ENCODE measurements at places on chromosomes 11 and 22.

DNA sequence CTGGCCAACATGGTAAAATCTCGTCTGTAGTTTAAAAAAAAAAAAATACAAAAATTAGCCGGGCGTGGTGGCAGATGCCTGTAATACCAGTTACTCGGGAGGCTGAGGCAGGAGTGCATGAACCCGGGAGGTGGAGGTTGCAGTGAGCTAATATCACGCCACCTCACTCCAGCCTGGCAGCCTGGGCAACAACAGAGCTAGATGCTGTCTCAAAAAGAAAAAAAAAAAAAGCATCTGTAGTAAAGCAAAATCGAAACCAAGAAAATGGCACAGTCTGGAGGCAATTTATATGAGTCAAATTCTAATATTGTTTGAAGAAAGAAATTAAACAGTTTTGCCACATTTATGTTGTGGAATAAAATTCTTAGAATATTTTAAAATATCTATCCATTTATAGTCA lies 365.0 kb upstream of the CHORDC1 start:
- DNase-seq: no peak

DNA sequence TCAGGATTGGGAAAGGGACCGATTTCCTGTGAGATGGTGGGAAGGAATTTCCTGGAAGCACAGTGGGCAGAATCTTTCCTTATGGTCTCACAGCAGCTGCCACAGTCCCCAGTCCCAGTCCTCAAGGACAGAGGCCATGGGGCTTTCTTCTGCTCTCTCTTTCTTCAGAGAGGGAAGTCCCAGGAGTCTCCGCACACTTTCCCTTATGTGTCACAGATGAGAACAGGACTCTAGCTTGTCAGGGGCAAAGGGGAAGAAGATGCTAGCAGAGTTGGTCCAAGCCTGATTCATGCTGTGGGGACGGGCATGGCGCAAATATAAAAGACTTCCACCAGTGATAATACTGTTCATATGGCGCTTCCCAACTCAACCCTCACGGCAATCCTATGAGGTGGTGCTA lies 7.5 kb upstream of the PPFIA1 start:
- DNase-seq: no peak

DNA sequence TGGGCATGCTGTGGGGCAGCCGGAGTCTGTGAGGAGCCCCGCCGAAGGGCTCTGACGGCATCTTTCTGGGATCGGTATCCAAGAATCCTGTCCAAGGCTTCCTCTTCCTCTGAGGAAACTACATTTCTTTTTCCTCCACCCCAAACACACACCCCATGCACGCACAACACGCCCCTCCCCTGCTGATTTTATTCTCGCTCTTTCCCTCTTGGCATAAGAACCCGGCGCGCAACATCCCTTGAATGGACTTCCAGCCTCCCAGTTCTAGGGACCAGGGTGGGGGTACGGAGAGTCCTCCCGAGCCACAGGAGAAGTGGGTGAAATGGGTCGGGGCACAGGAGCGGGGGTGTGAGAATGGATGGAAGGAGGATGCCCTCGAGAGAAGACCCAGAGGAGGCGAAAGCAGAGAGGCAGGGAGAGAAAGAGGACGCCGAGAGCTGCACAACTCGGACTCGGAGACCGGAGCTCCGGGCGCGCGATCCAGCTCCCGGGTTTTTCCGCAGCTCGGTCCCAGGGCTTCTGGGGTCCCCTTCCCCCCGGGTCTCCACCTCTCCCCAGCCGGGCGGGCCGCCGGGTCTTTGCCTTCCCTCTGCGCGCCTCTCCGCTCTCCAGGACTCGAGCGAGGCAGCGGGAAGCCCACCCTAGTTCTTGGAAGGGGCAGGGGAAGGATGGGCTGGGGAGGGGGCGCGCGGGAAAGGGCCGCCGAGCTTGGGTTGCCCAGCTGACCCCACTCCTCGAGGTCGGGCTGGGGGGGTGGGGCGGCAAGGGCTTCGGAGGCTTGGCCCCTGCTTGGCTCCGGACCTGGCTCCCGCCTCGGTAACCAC lies 1.5 kb upstream of the LARGE1 start:
- DNase-seq: no peak

- DNase-seq: no peak
Measured at GRCh38 chr22:41598891-41599635, 9.4 kb upstream of the PMM1 start.

DNA sequence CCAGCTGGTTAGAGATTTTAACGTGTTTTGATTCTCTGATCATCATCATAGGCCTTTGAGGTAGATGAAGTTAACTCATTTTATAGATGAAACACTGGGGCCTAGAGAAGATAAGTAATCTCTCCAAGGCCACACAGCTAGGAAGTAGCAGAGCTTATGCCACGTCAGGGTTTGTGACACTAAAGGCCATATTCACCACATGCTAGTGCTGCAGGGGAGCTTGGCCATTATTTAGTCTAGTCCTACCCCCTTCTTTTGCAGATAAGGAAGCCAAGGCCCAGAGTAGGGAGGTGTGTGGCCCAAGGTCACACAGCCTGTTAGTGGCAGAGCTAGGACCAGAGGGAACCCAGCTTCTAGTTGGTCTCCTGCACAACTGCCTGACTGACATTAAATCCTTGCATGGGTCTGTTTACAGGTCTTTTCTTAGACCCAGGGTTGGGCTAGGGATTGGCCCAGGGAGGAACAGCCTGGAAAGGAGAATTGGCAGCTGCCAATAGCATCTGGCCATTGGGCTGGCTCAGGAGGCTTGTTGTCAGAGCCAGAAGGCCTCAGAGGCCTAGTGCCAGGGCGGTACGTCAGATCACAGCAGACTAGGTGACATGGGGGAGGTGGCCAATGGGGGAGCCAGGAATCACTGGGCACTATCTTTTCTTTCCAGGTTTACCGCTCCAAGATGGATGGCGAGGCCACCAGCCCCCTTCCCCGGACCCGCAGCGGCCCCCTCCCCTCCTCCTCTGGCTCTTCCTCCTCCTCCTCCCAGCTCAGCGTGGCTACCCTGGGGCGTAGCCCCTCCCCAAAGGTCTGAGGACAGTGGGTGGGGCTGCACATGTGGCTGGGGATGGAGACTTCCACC lies 36.0 kb downstream of the PHLDB1 start:
- DNase-seq: no peak

- DNase-seq: no peak
Measured at GRCh38 chr11:124890683-124891372, 6.8 kb downstream of the ROBO4 start.

GRCh38 chr11:86577644-86578636 lies 94.5 kb downstream of the ME3 start:
- DNase-seq: no peak

- no peak for DNase-seq
Measured at GRCh38 chr11:46727952-46728658, 9.1 kb downstream of the F2 start.

DNA sequence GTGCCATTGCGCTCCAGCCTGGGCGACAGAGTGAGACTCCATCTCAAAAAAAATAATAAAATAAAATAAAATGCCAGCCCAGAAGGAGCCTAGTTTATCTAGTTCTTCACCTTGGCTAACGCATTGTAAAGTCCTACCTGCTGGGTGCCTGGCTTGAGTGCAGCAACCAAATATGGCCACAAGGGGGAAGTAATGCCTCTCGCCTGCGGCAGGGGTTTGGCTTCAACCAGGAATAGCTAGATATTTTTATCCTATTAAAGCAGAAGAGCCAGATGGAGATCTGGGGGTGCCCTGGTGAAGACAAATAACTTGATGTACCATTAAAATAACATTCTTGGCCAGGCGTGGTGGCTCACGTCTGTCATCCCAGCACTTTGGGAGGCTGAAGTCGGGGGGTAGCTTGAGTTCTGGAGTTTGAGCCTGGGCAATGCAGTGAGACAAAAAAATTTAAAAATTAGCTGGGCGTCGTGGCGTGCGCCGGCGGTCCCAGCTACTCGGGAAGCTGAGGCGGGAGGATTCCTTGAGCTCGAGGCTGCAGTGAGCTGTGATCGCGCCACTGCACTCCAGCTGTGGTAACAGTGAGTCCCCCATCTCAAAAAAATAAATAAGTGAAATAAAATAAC lies 20.6 kb upstream of the PLEKHB1 start:
- DNase-seq: peak; percentile 80

DNA sequence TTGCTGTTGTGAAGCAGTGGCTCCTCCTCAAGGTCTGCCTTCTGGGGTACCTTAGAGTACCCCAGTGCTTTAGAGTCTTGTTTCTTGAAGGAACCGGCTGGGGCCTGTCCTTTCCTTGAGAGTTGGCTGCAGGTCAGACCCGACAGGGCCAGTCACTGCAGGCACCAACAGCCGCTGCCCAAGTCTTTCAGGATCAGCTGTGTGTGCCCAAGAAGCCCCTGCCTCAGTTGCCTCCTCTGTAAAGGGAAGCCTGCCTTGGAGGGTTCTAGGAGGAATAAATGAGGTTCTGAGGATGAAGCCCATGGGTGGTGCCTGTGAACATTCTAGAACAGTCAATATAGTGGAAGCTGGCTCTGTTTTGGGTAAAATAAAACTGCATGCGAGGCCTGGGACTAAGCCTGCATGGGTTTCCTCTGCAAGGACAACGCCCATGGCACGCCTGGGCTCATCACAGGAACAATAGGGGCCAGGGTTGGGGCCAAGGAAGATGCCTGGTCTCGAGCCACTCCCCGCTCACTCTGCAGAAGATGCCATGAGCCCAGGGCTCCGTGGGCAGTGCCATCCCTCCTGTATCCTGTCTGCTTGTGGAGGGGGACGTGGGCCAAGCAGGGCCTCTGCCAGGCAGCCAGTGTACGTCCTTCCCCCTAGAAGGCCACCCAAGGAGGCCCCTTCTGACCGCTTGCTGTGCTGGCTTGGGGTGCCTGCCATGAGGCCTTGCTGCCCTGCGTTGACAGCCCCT lies 81.6 kb downstream of the MED15 start:
- DNase-seq: no peak

DNA sequence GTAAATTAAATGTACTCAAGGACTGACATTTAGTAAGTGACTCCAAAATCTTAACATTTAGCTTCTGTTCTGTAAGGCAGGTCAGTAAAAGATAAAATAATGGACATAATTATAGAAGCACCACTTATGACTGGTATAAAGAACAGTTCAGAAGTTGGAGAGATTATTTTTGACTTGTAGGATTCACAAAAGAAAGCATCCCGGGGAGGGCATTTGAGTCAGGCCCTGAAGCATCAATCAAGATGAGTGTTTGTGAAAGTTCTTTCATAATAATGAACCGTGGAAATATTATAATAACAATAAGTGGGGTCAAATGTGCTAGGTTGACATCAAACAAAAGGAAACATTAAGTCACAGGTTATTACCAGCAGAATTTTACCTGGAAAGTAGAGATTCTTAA lies 201.9 kb downstream of the DDX10 start:
- DNase-seq: no peak

GRCh38 chr22:28706845-28707244 lies 27.2 kb upstream of the TTC28 start:
- no peak for DNase-seq

- DNase-seq: peak; percentile 43
Measured at GRCh38 chr11:20364341-20364792, 853 bp downstream of the HTATIP2 start.

GRCh38 chr11:88704485-88704884 lies 361.3 kb downstream of the GRM5 start:
- DNase-seq: no peak

DNA sequence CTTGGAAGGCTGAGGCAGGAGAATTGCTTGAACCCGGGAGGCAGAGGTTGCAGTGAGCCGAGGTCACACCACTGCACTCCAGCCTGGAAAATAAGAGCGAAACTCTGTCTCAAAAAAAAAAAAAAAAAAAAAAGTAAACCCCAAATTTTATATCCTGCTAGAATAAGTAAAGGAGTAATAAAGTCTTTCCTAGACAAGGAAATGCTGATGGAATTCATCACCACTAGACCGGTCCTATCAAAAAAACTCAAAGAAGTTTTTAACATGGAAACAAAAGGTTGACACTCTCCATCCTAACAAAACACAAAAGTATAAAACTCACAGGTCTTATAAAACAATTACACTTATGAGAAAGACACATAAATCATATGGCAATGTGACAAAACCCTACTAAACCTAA lies 213.9 kb downstream of the SBF2 start:
- DNase-seq: no peak

DNA sequence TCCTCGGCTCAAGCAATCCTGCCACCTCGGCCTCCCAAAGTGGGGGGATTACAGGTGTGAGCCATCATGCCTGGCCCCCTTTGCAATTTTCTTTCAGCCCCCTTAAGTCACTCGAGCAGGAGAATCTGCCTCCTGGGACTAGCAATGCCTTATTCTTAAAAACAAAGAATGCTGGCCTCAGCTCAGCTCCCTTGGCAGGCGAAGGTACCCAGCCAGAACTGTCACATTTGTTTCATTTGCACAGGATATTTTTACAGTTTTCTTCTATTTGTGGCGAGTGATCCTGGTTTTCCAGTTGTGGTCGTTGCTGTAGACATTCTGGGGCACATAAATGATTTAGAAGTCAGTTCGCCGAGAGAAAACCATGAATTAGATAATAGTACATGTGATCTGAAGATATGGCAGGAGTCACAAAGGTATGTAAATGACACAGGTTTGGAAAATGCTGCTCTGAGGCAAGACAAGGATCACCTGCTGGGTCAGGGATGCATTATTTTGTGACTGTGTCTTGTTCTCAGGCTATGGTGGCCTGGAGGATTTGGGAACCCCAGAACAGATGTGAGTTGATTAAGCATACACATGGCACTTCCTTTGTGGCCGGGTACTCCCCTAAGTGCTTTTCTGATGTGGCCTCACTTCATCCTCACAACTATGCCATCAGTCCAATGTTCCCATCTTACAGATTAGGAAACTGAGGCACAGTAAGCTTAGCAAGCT lies 51.2 kb upstream of the SLC22A12 start:
- no peak for DNase-seq

DNA sequence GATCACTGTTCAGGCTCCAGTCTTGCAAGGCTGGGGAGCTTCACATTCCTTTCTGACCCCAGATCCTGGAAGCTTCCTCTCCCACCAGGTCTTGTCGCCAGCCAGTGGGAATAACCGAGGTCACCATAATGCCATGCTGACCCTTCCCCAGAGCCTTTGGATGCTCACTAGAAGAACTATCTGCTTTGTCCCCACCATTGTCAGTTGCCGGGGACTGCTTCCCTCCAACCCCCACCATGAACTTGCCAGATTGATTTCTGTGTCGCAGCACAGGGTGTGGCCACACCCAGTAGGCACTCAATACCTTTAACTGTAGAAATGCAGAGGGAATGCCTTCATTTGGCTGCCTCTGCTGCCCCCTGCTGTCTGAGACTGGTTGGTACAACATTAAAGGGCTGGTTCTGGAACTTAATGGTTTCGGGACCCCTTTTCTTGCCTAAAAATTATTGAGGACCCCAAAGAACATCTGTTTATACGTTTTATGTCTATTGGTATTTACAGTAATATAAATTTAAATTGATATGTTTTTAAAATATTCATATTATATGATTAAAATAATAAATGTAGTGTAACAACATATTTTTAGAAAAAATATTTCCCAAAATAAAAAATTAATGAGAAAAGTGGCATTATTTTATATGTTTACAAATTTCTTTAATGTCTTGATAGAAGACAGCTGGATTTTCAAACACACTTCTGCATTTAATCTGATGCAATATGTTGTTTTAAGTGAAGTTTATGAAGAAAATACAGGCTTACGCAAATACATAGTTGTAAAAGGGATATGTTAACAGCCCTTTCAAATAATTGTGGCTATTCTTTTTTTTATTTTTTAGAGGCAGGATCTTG lies 6.7 kb upstream of the GDPD5 start:
- peak; percentile 91 for DNase-seq
